Renal pelvis (tissue), 12 donors: ENCODE measurements at places on chromosomes 11 and 22.

DNA sequence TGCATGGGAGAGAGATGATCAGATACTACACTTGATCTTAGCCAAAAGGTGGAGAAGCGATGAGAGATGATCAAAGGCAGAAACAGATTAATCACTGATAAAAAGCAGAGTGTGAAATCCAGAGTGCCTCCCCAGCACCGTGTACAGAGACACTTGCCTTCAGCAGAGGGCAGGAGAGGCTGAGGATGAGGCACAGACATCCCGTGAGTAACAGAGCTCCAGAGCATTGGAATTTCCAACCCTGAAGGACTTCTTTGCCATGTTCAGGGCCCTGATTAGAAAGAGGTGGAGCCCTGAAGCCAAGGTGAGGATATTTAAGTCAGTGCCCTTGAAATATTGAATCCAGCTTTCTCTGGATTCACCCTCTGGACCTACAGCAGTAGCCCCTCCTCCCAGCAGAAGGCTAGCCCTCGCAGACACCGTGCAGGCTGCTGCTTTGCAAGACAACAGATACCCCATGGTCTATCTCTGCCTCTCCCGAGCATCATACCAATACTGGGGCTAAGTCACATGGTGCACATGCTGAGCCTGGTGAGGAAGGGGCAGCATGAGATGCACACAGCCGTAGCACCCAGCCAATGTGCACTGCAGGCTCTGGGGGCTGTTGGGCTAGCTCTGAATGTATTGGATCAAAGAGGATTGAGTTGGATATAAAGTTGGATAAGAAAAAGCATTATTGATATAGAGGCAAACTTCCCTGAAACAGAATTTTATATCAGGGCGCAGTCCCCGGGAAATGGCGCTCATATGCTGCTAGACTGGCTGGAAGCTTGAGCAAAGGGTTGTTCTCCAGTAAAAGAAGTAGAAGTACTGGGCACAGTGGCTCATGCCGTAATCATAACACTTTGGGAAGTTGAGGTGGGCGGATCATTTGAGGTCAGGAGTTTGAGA, 200.3 kb upstream of the B3GAT1 start:
- DNase-seq, result no peak

GRCh38 chr11:29022676-29023075, 914.5 kb downstream of the METTL15 start:
- DNase-seq, result no peak

- DNase-seq, result no peak
These were observed 8.9 kb upstream of the NLRP6 start for GRCh38 chr11:269146-269890.

GRCh38 chr11:120929664-120930154, 94.2 kb upstream of the TBCEL start:
- DNase-seq, result no peak

DNA sequence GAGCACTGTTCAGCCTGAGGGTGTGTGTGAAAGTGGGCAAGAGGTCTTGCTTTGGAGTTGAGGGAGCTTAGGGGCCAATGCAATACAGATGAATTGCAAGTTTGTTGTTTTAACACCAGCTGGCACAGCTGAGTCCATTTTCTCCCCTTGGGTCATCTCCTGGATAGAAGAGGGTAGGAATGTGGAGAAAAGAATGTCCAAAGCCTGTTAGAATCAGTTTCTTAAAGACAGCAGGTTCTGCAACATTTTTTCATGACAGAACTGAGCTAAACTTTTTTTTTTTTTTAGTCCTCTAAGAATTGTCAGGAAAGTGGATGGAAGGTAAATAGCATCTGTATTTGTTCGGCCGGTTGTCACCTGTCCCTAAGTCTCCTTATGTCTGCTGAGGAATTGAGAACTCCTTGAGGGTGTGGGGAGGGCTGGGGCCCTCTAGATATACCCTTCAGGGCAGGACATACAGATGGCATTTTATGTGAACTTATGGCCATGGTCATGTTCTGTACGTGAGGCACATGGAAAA, 211.1 kb upstream of the CADM1 start:
- DNase-seq, result no peak

GRCh38 chr11:130964058-130964792, 47.9 kb upstream of the SNX19 start:
- no peak for DNase-seq

DNA sequence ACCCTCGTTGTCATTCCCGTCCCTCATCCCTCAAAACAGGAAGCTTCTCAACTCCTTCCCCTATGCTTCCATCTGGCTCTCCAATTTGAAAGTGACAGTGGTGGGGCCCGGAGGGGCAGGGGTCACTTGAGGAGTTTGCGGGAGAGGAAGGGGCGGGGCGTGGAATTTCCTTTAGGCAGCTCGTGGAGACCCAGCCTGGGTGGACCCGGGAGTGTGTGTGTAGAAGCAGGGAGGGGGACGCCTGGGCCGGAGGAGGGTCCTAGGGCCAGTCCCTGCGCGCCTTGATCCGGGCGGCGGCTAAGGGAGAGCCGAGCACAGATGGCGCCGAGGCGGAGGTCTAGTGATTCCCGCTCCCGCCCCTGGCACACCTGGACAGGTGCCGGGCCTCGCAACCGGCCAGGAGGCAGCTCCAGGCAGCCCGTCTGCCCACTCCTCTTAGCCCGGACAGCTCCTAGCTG, 7.8 kb upstream of the PAX6 start:
- DNase-seq, result no peak
